Non-pigmented ciliary epithelial cell (primary cell): ENCODE measurements at places on chromosomes 5 and 9.

DNA sequence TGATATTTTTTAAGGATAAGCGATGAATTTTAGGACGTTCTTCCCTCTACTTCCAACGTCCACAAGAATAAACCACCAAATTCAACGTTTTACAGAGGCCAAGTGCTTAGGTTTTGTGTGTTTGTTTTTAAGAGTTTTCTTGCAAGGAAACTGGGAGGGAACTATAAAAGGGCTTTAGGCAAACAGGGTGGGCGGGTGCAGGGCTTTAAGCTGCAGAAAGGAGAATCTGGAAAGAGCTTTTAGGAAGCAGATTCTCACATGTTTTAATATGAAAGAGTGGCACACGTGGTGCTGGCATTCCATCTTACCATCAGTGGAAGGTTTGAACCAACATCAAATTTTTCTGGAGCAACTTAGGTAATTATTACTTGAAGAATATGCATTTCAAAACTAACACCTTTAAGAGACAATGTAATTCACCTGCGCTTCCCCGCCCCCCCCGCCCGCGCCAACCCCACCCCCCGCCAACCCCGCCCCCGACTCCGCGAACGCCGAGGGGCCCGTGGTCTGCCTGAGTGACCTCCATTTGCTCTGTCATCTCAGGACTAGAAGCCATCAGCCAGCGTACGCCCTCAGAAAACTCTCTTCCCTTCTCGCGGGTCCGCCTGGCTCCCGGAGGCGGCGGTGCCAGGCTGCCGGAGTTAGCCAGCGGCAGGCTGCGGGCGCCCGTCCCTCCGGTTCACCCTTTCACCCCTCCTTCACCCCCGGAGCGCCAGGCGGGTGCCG lies 911 bp upstream of the PIK3R1 start:
- no peak for DNase-seq

- DNase-seq = no peak
Observed at GRCh38 chr5:1544294-1544961, 20.7 kb upstream of the LPCAT1 start.

- DNase-seq = no peak
Observed at GRCh38 chr5:79076819-79077218, 7.3 kb downstream of the BHMT2 start.

DNA sequence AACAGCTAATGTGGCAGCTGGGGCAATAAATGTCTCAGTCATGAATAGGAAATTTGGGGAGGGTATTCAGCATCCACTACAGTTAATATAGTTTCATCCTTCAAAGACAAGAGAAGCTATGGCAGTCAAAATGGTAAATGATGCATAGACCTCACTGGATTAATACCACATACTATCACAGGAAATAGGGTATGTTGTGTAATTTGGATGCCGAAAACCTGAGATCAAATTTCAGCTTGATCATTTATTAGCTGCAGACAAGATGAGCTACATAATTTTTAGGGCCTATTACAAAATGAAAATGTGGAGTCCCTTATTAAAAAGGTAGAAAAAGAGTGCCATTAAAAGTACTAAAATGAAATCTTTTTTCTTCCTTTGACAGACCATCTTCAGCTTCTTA lies 112.6 kb upstream of the MTAP start:
- DNase-seq = no peak

- DNase-seq = no peak
Observed at GRCh38 chr9:99027443-99027842, 77.5 kb upstream of the TGFBR1 start.

DNA sequence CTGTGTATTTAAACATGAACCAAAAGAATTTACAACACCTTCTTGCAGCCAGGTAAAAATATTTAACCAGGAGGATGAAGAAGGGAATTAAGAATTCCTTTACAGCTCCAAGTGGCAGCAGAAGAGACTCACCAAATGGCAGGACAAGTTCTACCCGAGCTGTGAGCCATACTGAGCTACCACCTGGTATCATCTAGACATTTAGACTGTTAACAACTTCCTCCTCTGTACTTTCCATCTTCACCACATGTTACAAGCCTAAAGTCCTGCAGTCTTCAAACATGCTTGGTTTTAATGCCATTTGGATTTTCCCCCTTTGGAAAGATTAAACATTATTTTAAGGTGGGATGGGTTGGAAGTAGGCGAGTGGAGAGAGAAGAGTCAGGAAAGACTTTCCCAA lies 190.2 kb downstream of the TRPM6 start:
- DNase-seq = no peak

GRCh38 chr9:92618633-92619225 lies 51.2 kb downstream of the IPPK start:
- no peak for DNase-seq

GRCh38 chr5:28355831-28356230 lies 1317.4 kb upstream of the CDH9 start:
- no peak for DNase-seq

DNA sequence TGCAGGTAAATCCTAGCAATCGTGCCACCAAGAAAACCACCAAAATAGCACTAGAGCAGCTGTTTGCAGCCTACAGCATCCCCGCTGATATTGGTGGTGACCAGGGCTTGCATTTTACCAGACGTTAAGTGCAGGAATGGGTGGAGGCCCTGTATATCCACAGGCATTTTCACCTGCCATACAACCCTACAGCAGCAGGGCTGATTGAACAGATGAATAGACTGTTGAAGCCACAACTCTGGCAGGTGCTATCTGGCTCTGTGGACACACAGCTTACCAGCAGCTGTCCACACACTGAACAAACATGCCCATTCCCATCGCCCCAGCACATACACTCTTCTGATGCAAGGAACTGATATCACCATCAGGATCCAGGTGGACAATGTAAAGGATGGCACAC lies 154.5 kb upstream of the APC start:
- no peak for DNase-seq

DNA sequence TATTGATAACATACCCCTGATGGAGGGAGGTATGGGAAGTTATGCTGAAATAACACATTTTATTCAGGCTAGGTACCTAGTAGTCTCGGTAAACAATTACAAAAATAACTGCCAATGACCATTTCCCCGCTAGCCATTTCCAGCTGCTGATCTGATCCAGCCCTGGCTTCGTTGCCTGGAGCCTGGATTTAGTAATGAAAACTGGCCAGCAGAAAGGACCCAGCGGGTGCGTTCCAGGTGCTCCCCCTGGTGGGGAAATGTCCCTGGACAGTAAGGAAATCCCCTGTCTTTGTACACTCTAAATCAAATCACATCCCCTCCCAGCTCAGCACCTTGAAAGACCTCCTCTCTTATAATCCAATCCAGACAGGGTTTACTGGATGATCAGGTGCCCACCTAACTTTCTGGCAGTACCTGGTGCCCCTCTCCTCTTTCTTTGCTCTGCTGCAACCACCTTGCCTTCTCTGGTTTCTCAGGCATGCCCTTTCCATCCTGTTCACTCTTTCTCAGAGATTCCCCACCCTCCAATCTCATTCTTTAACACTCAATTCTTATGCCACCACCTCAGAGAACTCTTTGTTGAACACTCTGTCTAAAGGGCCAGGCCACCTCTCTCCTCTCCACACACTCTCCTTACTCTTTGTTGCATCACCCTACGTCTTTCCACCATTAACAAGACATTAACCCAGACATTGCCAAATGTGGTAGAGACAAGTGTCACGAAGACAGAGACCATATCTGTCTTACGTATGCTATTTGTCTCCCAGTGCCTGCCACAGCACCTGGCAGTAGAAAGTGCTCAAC lies 50.1 kb upstream of the SMAD5 start:
- DNase-seq = no peak

GRCh38 chr5:150063638-150064037 lies 22.7 kb downstream of the CSF1R start:
- DNase-seq = no peak

DNA sequence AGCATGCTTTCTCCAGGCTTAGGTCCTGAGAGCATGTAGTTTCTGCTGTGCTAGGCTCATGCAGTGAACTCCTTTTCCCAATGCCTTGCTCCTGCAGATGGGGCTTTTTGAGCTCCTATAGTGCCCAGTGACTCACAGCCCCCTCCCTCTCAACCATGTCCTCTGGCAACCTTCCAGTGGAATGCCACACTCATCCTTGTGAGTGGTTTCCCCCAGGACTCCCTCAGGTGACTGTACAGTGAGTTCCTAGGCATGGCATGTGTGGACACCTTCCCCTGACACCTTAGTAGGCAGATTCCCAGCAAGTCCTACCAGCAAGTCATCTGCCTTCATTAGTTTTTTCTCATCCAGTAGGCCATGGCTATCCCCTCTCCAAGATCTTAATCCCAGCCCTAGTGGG lies 72.4 kb upstream of the CXCL14 start:
- no peak for DNase-seq

DNA sequence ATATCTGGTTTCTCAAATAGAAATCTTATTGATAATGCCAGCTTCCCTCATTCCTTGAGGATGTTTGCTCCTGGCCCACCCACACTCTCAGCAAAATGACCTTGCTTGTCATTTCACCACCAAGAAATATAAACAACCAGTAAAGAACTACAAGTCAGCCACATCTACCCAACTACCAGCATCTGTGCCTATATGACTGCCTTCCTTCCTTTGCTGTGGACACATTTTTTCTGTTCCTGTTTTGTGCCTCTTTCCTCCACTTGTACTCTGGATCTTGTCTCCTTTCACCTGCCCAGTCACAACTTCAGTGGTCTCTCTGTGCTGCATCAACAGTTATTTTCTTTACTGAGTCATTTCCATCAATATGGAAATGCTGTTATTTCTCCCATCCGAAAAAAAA lies 20.3 kb downstream of the KIF2A start:
- no peak for DNase-seq

DNA sequence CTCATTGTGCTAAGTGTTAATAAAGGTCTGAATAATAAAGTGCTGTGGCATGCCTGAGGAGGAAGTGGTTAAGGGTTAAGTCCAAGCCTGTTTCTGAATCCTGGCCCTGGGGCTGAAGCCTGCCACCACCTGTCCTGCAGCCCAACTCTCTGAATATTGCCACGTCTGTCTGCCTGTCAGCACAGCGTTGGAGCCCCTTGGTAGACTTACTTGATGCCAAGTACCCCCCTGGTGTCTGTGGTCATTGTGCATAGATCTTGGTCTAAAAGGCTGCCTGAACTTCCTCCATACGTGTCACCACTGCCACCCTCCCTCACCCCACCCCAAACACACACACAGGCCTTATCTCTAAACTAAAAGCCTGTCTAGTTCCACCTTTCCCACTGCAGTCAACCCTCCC lies 35.4 kb upstream of the SLC2A8 start:
- DNase-seq = no peak

DNA sequence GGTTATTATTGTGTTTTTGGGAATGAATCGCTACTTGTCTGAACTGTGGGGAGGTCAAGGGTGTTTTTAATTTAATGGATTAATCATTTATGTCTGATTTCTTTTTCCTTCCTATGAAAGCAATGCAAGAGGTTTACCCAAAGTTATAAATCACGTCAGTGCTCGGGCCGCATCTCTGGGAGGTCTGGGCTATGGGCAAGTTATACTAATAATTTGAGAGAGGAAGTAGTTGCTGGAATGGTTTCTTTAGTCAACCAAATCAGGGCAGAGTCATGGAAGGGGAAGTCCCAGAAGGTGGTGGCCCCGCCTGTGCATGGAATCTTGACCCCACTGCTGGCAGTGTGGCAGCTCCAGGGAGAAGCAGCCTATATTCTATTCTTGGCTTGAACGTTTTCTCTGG lies 180.2 kb downstream of the HSPA4 start:
- DNase-seq = no peak

GRCh38 chr9:76654575-76654974 lies 109.7 kb upstream of the PCA3 start:
- peak; percentile 95 for DNase-seq

DNA sequence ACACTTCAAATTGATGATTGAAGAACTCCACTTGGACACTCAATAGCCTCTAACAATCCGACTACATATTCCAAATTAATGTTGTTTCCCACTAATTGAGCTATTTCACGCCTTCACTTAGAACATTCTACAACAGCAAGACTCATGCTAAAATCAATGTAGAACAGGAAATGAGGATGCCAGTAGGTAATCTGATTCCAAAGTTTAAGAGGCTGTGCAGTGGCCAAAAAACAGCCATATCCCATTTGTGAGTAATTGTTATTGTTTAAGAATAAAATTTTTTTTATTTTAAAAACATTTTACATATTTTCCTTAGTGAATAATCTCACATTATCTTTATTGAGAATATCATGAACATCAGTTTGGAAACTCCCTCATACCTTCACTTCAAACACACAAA lies 35.7 kb upstream of the GHR start:
- no peak for DNase-seq

DNA sequence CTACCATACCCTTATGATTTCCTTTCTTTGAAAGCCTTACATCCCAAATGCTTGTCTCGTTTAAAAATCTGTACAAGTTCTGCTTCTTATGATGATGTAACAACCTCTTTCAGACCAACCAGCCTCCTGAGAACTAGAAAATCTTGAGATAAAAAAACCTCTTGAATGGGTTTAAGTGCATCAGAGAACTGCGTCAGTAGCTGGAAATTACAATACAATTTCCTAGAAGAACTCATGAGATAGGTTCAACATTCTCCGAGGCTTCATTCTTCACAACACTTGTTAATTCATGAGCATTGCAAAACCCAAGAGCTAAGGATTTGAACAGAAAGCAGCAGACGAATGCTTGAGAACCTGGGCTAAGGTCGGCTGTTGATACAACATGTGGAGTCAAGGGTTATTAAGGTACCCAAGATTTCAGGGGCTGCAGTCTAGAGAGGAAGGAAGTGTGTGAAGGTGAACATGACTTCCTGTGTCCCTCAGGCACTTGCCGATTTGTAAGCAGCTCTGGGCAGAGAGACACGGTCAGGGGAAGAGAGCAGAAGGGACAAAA lies 286.0 kb downstream of the ICE1 start:
- no peak for DNase-seq

- no peak for DNase-seq
Observed at GRCh38 chr5:42516282-42517042, 93.2 kb downstream of the GHR start.

DNA sequence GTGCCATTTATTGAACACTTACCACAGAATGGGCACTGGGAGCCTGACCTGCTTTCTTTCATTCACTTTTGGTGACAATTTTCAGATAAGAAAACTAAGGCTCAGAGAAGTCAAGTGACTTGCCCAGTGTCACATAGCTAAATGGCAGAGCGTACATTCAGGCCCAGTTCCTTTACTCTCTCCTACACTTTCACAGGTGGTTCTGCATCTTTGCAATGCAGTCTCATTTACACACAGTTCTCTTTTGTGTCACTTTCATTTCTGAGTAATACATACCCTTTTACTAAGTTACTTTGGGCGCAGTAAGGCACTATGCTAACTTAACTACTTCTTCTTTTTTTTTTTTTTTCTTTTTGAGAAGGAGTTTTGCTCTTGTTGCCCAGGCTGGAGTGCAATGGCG lies 8.3 kb downstream of the NFIL3 start:
- DNase-seq = no peak
